ENCODE measurements at places on chromosomes 5 and 9. TPM values are rescaled to one million over a fixed set of nuclear protein-coding genes. Genes with fewer than 3 reads are reported as not detected.

The SLC6A3 gene
- total RNA-seq: not detected

The GPX3 gene
- total RNA-seq: 28.9 TPM

The ACSL6 gene
- total RNA-seq: not detected

The AIF1L gene
- total RNA-seq: 0.22 TPM

The HSPB3 gene
- 1.0 TPM for total RNA-seq
